ENCODE measurements at places on chromosomes 2 and 18.

DNA sequence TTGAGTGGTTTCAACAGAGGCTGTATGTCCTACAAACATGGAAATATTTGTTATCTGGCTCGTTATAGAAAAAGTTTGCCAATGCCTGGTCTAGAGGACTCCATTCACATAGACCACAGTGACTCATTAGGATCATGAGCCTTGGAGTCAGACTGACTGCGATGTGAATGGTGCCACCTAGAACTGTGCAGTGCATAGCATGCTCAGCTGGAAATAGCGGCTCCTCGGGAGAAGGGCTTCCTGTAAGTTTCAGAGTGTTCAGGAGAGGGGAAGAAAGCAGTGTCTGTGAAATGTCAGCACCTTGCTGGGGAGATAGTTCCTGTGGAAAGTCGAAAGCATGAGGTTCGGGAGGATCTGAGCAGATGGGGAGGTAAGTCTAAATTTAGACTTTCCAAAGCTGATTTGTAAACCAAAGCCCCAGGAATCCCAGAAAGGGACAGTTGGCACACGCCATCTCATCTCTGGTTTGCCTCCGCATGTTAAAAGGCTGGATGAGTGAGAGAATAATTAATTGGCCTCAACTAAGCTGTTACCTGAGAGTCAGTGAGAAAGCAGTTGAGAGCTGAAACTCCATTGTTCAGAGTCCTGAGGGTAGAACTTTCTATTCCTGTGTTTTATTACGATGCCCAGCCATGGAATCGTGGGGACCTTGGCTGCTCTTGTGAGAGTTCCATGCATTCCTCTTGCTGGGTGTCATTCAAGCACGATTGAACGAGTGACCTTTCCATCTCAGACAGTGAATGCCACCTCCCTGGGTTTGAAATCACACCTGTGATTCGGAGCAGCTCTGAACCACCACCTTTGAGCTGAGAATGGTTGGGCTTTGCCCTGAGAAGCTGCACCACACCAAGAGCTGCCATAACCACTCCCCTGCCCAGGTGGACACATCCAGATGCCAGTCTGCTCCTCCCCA, 99.5 kb downstream of the MAPK4 start:
- no peak for DNase-seq

DNA sequence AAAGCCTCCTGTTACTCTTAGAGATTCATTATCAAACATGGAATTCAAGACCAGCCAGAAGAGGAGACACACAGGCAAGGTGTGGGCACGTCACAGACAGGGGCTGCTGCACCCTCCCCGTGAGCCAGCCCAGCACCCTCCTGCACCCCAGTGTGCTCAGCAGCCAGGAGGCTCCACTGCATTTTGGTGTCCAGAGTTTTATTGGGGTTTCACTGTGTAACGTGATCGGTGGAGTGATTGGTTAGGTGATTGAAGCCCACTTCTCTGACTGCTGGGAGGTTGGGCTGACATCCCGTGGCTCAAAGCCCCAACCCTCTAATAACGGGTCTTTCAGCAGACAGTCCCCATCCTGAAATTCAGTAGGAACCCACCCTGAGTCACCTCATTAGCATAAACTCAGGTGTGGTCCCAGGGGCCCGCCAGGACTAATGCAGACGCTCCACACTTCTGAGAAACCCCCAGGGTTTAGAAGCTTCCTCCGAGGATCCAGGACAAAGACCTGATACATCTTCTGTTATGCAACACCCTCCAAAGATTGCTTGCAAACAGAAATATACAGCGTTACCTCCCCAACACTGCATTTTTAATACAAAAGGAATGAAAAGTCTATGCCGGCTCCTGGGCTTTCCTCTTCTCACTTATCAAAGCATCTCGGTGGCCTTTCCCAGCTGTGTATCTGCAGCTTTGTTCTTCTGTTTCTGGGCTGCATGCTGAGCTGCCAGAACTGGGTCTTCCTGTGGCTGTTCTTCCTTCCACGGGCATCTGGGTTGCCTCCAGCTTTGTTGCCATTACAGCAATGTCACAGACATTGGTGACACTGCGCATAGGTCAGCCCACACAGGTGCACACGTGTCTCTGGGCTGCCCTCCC, 43.7 kb upstream of the SNED1 start:
- DNase-seq: no peak

DNA sequence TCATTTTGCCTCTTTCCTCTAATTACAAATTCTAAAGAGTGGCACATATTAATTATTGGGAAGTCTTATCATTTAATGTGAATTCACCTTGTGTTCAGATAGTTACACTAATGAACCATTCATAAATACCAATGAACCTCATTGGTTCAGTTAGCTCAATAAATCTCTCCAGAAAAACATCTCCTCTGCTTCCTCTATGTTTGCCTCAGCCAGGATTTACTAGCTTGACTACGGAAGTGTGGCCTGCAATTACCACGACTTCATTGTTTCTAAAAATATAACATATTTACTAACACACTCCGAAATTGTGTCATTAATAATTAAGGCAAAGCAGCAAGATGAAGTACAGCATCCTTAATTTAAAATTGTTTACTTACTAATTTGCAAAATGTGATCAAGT, 103.3 kb downstream of the PLA2R1 start:
- DNase-seq: no peak

DNA sequence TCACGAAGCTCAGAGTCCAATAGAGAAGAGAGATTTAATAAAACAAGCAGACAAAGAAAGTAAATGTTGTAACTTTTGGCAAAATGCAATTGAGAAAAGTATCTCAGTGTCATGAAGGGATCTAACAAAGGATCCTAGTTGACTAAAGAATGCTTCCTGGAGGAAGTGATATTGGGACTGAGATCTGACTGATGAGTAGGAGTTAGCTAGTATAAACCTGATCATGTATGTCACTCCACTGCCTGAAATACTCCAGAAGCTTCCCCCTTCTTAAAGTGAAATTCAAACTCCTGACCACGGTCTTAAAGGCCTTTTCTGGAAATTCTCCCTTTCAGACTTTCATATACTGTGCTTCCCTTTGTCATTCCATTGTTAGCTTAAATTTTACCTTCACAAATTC, 1102.4 kb upstream of the ZEB2 start:
- DNase-seq: no peak

DNA sequence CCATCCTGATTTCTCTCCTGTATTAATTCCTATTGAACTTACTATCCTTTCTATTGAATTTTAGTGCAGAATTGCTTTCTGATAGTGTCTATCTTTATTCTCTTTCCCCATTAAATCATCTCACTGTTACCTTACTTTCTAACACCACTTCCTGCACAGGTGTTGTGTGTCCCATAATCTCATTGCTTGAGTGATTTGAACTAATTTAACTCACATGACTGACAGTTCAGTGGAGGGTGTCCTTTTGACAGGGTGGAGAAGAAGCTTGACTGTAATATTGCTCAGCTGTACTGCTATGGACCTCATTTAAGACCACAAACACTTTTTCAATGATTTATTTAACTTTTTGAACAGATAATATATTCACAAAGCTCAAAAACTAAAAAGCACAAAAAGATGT, 211.8 kb downstream of the NRXN1 start:
- no peak for DNase-seq

- DNase-seq: no peak
Measured at GRCh38 chr2:167134381-167135072, 246.2 kb downstream of the XIRP2 start.

- DNase-seq: no peak
Measured at GRCh38 chr2:84636080-84636971, 120.0 kb downstream of the DNAH6 start.

- DNase-seq: no peak
Measured at GRCh38 chr2:240960971-240961876, 37.2 kb upstream of the SNED1 start.

GRCh38 chr18:79466591-79466990, 70.9 kb downstream of the NFATC1 start:
- DNase-seq: peak; percentile 49

DNA sequence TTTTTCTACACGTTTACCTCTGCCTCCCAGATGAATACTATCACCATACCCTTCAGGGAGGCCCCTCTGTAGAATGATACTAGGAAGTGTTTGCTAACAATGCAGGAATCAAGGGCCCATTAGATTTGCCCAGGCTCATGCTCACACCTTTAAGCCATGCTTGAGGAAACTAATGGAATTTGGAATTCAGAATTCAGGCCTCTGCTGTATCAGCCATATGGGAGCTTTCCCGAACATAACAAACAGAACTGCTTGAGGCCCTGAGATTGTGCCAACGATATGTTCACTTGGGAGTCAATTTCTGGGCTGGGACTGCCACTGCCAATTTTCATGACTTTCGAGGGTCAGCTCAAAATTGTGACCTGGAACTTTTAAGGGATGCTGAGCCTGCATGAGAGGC, 282.5 kb downstream of the CLIP4 start:
- no peak for DNase-seq

GRCh38 chr2:643334-643733, 33.9 kb downstream of the TMEM18 start:
- no peak for DNase-seq

DNA sequence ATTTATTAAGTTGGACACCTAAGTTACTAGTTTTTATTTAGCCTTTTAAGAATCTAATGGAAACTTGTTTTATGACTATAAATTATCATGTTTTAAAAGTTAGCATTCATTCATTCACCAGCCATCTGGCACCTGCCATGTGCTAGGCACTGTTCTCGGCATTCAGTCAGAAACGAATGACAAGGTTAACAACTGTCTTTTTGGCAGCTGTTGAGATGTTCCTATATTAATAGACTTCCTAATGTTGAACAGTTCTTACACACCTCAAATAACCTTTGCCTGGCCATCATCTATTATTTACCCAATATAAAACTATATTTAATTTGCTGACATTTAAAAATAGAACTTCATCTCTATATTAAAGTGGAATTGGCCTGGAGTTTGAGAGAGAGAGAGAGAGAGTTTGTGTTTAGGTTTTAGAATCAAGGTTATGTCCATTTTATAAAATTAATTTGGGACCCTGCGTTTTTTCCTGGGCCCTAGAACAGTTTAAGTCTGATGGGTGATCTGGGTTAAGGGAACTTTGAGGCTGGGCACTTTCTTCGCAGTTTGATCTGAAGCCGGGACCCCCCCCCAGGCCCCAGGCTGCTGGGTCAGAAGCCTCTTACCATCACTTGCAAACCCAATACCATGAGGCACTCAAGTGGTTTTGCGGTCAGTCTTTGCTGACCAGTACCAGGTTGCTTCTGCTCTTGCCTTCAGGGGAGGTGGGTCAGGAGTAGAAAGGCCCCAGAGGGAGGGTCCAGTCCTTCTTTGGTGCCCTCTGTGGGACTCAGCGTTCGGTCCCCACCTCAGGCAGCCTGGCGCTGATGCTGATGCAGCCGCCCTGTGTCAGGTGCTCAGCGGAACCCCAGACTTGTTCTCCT, 48.3 kb upstream of the ASB1 start:
- DNase-seq: no peak

DNA sequence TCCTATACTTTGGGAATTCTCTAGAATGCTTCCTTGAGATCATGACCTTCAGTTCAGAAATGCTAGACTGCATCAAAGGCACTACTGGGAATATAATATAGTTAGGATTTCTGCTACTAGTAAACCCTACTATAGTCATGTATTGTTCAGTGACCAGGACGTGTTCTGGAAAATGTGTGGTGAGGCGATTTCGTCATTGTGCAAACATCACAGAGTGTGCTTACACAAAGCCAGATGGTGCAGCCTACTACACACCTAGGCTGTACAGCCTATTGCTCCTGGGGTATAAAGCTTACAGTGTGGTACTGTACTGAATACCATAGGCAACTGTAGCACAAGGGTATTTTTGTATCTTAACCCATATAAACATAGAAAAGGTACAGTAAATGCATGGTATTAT, 13.0 kb downstream of the CXCR4 start:
- DNase-seq: no peak

GRCh38 chr18:78376046-78376445, 603.6 kb upstream of the SALL3 start:
- DNase-seq: no peak

DNA sequence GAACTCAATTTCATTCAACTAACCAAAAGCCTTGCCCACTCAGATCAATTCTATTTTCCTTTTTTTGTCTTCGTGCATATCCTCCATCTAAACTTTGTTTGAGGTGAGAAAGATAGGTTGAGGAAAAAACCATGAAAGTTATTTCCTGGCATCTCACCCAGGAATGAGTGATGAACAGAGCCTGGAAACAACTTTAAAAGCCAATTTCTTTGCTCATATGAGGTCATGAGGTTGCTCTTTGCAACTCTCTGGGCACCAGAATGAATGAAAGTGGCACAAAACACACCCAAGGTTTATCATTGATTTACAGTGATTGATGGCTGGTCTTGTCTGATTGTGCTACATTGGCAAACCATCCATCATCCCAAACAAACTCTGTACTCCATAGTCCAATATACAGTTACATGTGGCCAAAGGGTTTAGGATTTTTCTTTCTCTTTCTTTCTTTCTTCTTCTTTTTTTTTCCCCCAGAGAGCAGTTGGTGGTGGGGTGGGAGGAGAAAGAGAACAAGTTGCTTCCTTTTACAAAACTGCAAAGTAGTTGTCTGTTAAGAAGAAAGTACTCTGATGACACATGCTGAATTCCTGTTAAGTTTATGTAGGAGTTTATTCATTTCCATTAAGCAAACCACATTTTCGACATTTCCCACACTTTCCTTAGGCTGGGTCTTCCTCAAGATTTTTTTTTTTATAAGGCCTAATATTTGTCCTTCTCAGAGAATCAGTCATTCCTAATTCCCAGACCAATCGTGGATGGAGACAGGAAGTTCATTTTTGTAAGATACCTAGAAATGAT, 575.9 kb upstream of the ZEB2 start:
- DNase-seq: no peak

DNA sequence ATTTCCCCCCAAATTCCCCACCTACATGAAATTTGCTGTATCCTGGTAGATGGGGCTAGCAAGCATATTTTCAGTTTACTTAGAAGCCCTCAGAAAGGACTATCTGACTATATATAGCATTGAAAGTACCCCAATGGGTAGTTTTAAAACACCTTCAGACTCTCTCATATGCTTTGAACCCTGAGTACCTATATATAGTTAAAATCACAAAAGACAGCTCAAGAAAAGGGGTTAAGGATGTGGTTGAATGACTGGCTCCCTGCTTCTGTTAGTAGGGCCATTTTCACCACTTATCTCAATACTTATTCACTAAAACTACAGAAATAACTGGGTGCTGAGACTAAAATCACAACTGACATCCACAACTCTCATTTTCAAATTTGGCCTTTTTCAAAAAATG, 18.5 kb downstream of the WDPCP start:
- no peak for DNase-seq

GRCh38 chr2:110115291-110116032, at the start of gene MALL:
TSS of gene MALL (minus strand) at chr2:110115822. CDS start at chr2:110115792, 30 bp downstream.
- no peak for DNase-seq

Data from stimulated activated naive B cell treated with anti-CD40 and anti-IgM and Interleukin-4, amounts not matched to agents 10 μg/mL and 1 μg/mL and 100 μg/mL, for 72 hours (primary cell).